ENCODE measurements at places on chromosomes 3 and 15.

GRCh38 chr3:31432897-31433678, 99.6 kb upstream of the STT3B start:
- no peak for DNase-seq

DNA sequence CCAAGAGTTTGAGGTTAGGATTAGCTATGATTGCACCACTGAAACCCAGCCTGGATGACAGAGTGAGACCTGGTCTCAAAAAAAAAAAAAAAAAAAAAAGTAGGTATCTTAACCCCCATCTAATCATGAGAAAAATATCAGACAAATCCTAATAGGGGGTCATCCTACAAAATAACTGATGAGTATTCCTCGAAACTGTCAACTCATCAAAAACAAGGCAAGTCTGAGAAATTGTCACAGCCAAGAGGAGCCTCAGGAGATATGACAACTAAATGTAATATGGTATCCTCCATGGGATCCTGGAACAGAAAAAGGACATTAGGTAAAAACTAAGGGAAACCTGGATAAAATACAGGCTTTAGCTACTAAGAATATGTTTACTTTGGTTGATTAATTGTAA, 70.6 kb downstream of the LRRC49 start:
- DNase-seq: no peak

GRCh38 chr3:71512000-71512399, 71.5 kb downstream of the FOXP1 start:
- DNase-seq: no peak

- peak; percentile 36 for DNase-seq
Observed at GRCh38 chr3:108091498-108092250, 843 bp upstream of the CD47 start.

DNA sequence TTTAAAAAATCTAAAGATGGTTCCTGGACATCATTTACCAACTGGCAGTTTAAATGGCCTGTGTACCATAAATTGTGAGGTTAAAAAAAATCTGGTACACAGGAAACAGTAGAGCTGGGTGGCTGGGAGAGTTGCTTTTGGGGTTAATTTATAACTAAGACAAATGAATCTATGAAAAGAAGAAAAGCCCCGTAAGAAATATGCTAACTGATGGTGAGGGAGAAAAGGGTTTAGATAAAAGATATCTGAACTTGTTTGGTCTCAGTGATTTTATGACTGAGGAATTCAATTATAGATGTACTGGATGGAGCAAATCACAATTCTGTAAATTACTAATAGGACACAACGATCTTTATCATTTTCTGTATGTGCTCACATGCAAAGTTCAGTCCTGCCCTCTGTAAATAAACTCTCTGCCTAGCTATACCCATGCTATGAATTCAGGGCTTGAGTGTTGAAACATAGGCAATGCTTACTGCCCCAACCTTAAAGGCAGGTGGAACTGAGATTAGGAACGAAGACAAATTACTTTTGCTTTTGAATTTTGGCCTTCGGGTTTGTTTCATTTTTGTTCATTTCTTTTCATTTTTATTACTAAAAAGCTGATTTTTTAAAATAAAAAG, 28.0 kb downstream of the PPARG start:
- no peak for DNase-seq

DNA sequence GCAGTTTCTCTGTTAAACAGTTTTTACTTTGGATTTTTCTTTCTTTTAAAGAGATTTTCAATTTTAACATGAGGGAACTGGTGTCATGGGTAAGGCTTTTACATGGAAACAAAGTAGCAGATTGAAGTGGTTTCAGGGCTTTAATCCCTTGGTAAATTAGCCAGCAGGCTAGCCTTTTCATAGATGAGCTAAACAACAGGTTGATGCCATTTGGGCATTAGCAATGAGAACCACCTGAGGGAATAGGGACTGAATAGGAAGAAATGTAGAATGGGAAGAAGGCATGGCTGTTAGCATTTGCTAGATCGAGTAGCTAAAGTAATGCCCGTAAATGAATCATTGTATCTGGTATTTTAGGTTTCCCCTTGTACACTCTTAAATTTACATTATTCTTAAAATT, 165.5 kb upstream of the MLF1 start:
- no peak for DNase-seq

GRCh38 chr3:110910346-110910955, 161.2 kb upstream of the NECTIN3 start:
- DNase-seq: no peak

- DNase-seq: no peak
Observed at GRCh38 chr3:166425900-166426611, 588.8 kb upstream of the BCHE start.

- DNase-seq: no peak
Observed at GRCh38 chr3:41688595-41689380, 273.1 kb downstream of the ULK4 start.

- DNase-seq: no peak
Observed at GRCh38 chr3:106345353-106346027, 476.7 kb upstream of the CBLB start.

DNA sequence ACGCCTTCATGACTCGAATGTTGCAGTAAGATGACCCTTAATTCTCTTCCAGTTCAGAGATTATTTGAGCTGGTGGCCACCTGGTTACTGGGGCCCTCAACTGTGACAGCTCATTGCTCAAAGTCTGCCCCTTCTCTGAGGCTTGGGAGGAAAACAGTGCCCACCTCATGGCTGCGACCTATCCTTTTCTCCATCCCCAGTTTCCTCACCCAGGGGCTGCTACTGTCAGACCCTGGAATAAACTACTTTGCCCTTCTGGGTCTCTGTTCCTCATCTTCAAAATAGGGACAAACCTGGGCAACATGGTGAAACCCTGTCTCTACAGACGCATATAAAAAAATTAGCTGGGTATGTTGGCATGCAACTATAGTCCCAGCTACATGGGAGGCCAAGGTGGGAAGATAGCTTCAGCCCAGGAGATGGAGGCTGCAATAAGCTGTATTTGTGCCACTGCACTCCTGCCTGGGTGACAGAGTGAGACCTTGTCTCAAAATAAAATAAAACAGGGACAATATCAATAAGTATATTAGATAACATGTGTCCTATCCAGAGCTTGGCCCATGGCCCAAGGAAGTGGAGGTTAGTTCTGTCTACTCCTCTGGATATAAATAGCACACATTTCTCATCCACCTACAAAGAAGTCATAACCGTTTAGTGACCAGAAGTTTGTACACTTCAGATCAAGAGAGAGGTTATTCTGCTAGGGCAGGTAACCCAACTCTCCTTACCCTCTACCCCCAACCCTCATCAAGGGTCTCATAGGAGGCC, 2.2 kb upstream of the RASL12 start:
- no peak for DNase-seq

DNA sequence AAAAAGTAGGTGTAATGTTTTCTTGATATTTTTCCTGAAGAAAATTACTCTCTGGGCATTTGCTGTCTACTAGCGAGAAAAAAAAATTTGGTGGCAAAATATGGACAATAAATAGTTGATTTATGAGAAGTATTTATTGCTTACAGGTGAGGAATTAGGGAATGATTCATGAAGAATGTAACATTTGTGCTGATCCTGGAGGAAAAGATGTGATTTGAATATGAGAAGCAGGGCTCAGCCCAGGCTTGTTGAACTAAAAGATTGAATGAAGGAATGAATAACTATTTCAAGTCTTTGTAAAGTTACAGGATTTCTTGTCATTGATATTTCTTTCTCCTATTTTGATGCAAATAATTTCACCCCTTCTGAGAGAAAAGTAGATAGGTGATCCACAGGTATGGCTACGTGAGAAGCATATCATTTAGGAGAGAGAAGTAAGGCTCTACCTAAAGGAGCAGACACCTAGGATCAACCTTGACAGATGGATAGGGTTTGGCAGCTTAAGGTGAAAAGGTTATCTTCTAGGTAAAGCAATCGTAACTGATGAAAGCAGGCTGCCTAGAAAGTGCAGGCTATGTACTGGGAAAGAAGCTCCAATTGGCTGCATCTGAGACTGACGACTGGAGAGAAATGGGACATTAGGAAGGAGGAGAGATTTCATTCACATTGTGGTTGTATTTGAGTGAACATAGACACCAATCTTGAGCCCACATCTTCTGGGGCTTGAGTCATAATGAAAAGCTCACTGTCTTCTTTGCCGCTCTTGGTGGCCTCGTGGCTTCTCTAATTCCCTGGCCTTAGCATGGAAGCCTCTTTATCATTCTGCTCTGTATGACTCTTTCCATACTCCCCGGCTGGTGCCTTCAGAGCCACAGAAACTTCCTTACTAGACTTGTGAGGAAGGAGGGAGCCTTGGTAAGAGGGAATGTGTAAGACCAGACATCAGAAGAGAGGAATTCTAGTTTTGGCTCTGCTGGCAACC, 106.5 kb downstream of the P3H2 start:
- no peak for DNase-seq

DNA sequence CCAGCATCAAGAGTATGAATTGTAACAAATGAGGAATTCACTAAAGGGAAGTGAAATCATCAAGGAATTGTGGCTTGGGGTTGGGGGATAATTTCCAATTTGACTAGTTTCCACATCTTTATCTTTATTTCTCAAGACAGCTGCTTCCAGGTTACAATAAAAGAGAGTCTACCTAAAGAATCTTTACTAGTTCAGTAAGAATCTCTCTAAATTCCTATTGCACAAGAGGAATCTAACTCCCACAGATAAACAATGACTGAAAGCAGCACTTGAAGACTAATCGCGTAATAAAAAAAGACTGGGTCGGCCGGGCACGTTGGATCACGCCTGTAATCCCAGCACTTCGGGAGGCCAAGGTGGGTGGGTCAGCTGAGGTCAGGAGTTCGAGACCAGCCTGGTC, 194.4 kb downstream of the KBTBD8 start:
- DNase-seq: no peak

GRCh38 chr3:122362026-122362425, 21.0 kb downstream of the MIX23 start:
- no peak for DNase-seq

GRCh38 chr15:91783008-91783407, 70.5 kb upstream of the SLCO3A1 start:
- no peak for DNase-seq

- DNase-seq: no peak
Observed at GRCh38 chr3:102353148-102353547, 81.7 kb upstream of the ZPLD1 start.

DNA sequence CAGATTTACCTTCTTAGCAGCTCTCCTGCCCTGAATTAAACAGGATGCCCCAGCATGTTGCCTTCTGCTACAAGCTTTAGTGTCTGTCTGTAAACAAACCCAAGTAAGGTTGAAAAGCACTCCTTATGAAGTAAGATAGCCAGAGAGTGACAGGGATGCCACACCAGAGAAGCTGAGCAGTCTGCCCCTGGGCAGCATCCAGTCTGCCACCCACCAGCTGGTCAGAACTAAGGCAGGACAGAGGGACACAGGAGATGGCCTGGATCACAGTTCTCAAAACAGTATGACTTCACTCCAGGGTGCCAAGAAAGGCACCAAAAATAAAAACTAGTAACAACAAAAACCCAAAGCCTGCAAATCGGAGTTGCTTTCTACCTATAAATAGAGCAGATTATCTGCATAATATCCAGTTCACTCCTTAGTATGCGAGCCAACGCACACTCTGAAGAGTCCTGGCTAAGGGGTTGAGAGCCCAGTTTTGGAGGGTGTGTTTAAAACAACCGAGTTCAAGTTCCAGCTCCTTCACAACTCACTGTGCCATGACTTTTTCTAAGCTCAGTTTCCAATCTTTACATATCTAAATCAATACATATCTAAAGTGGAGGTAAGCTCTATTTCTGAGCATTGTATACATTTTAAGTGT, 198.9 kb downstream of the KCNMB2 start:
- no peak for DNase-seq

GRCh38 chr3:188152660-188153436, 1.1 kb upstream of the LPP start:
- no peak for DNase-seq

DNA sequence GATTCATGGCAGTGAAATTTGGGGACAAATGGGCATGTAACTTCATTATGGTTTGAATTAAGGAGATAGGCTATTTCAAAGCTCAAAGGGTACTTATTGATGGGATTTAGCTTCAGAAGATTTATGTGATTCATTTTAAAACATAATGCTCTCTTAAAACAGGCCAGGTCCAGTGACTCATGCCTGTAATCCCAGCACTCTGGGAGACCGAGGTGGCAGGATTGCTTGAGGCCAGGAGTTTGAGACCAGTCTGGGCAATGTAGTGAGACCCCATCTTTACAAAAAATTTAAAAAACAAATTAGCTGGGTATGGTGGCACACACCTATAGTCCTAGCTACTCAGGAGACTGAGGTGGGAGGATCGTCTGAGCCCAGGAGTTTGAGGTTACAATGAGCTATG, 11.5 kb downstream of the THAP10 start:
- DNase-seq: no peak

DNA sequence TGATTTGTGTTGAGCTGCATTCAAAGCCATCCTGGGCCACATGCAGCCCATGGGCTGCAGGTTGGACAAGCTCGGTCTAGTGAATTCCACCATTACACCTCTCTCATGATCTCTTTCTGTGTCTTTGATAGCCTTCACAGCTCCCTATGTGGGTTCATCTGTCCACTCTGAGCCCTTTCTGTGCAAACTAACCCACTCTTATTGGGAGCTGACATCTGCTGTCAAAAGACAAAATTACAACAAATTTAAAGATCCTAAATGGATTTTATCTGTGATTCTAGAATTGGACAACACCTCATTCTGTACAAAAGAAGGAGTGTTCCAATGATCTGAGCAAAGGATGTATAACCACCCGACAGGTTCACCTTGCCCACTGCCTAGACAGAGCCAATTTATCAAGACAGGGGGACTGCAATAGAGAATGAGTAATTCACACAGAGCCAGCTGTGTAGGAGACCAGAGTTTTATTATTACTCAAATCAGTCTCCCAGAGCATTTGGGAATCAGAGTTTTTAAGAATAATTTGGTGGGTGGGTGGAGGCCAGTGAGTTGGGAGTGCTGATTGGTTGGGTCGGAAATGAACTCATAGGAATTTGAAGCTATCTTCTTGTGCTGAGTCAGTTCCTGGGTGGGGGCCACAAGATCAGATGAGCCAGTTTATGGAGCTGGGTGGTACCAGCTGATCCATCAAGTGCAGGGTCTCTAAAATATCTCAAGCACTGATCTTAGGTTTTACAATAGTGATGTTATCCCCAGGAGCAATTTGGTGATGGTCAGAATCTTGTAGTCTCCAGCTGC, 2.6 kb upstream of the XYLB start:
- DNase-seq: no peak

DNA sequence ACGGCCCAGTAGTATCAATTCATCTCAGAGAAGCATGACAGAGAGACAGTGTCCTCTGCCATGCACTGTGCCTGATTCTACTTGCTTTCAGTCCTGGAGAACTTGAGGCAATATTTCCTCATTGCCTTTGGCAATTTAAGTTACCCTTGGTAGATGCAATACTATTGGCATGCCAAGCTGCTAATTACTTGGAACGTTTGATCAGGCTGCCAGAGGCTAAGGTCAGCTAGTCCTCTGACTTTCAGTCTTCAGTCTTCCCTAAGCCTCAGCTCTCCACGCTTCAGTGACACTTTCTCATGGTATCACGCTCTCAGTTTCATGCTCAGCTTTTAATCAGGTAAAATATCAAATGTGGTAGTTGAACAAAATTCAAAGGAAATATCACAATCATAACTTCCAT, 13.1 kb upstream of the OSBPL11 start:
- no peak for DNase-seq

GRCh38 chr3:156601497-156601896, 46.6 kb upstream of the SSR3 start:
- DNase-seq: no peak

GRCh38 chr3:173089283-173089682, 51.8 kb downstream of the SPATA16 start:
- DNase-seq: no peak
